ENCODE measurements at places on chromosomes 6 and 20.

- no peak for DNase-seq
These were observed 224.9 kb upstream of the SMLR1 start for GRCh38 chr6:130602151-130602770.

- DNase-seq = peak; percentile 14
These were observed 5.2 kb downstream of the HAO1 start for GRCh38 chr20:7935027-7935551.

DNA sequence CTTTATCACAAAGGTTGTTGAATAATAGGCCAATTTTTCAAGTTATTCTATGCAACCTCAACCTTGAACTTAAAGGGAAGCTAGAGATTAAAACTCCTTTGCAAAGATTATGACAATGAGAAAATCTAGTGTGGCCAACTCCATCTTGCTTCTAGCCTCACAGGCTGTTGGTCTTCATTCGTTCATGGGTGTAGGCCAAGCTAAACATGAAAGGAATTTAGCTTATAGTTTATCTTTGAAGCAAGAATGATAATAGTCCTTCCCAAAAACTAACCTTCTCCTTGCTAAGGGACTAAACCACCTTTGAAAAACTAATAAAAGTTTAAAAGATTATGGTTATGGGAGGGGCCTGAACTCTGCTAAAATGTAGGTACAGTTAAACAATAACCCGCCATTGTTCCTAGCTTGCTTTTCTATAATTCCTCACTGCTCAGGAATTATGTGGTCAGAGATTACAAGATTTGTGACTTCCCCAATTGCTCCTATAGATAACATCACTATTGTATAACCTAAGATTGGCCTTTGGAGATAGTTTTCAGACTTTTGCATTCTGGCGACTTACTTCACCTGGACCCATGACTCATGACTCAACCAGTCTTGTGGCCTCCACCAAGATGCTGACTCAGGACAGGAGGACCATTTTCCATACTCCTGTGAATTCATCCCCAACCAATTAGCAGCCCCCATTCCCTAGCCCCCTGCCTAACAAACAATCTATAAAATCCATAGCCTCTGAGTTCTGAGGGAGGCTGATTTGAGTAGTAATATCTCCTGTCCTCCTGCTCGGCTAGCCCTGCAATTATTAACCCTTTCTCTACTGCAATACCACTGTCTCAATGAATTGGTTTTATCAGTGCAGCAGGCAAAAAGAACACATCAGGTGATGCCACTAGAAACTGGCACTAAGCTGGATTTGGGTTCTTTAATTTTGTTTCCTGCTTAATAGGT is 154.5 kb downstream of the CD83 start:
- no peak for DNase-seq

GRCh38 chr6:129686941-129687627 is 22.9 kb downstream of the ARHGAP18 start:
- DNase-seq = peak; percentile 28

DNA sequence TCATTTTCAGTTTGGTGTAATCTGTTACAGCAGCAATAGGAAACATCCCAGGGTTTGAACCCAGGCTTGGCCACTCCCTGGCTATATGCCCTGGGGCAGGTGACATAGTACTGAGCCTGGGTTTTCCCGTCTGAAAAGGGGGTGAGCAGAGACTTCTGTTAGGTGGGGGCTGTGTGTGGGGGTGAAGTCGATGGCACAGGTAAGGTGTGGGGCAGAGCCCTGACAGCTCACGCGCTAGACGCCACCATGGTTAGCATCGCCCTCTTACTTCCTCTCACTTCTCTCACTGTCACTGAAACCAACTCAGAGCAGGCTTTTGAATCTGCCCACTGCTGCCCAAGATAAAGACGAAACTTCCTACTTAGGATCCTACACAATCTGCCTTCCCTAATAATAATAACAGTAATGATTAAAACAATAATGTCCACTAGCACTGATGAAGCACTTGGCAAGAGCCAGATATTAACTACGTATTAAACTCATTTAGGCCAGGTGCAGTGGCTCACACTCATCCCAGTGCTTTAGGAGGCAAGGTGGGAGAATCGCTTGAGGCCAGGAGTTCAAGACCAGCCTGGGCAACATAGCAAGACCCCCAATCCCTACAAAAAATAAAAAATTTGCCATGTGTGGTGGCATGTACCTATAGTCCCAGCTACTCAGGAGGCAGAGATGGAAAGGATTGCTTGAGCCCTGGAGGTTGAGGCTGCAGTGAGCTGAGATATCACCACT is 117.9 kb upstream of the PTPN1 start:
- DNase-seq = no peak

DNA sequence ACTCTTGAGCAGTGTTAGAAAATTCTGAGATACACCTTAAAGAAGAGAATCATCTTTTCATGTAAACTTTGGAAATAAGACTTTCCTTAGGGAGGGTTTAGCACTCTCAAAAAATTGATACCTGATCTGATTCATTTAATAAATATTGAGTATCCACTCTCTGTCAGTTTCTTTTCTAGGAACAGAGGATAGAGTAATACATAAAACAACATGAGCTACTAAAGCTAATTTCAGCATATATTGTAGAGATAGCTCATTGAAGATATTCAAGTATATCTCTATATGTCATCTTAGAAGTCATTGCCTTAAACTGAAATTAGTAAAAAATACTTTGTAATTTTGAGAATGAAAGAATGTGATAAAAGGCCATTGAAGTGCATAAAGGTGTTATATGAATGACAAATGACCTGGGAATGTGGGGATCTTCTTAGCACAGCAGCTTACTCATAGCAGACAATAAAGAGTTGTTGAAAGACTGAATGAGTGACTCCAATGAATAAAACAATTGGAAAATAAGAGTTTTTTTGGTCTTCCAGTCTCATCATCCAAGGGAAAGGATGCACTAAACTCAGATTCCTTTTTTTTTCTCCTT is 29.2 kb downstream of the RHAG start:
- DNase-seq = no peak

- DNase-seq = no peak
These were observed 35.8 kb upstream of the SHLD1 start for GRCh38 chr20:5714261-5715041.

DNA sequence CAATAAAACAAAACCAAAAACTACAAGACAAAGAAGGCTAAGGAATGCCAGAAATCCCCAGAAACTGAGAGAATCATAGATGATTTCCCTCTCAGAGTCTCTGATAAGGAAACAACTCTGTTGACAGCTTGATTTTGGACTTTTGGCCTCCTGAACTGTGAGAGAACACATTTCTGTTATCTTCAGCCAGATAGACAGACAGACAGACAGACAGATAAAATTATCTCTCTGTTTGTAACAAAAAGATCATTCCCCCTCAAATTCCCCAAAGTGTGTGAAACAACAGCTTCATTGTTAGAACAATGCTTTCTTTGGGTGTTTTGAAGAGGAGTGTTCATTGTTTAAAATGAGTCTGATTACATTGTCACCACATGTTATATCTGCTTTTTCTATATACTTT is 148.2 kb downstream of the BCKDHB start:
- DNase-seq = no peak

DNA sequence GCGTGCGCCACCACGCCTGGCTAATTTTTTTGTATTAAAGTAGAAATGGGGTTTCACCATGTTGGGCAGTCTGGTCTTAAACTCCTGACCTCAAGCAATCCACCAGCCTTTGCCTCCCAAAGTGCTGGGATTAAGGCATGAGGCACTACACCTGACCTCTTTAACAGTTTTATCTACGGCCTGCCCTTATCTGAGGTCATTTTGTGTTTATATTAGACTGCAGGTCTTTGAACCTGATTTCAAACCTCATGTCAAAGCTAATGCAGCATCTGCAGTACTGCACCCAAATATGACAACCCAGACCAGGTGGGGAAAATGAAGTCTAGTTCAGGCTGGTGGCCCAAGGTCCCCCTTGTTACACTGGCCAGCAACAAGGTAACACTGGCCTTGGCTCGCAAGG is 89.3 kb upstream of the ARMC2 start:
- DNase-seq = no peak

- DNase-seq = no peak
These were observed 156.8 kb upstream of the GRIK2 start for GRCh38 chr6:101236709-101237108.

GRCh38 chr6:89487864-89488263 is 54.9 kb downstream of the ANKRD6 start:
- DNase-seq = no peak

DNA sequence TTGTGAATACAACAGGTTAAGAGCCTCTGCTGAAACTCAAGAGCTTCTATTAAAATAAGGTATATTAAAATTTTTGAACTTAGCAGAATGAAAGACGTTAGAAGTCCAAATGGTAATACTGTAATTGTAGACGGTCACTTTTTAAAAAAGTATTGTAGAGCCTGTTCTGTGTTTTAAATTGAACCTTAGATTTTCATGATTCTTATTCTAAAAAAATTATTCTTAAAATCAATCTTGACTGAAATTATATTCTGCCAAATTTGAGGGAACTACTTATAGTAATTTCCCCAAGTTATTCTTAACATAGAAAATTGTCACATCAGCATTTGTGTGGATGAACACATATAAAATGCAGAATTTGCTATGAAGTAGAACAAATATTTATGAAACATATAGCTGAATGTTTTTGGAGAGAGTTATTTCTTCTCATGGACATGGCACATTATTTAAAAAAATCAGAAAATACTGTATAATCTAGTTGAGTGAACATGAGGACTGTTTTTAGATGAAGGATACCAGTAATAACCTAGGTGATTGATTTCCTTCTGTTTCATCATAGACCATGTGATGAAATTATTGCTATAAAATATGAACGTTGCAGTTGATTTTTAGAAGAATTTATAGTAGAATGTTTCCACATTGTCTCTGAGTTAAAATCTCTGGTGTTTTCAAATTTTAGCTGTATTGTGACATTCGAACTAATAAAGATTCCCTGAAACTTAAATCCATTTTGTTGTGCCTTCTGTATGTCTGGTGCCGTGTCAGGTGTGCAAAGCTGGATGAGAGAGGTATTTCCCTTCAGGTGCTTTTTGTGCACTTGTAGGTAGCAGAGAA is 2.8 kb downstream of the TBPL1 start:
- no peak for DNase-seq

DNA sequence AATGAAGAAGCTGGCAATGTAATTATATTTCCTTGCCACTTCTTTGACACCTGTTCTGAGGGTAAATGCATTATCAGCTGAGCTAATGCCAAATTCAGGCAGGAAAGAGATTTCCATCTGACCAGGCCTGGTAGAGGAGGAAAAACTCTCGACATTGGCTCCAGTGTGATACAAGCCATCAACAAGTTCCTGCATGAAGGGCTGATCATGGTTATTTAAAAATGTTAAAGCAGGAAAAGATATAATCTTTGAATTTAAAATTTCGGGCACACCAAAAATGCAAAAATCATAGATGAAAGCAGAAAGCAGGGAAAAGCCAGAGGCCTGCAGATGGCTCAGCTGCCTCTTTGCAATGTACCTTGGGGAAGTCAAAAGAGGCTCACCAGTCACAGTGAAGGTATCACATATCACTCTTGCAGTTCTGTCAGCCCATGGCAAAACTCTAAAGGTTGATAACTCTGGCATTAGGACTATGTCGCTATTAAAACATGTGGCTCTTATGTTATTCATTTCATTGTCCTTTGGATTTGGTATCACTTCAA is 39.1 kb downstream of the LGSN start:
- DNase-seq = no peak

GRCh38 chr20:17757496-17757895 is 57.7 kb downstream of the BANF2 start:
- no peak for DNase-seq

DNA sequence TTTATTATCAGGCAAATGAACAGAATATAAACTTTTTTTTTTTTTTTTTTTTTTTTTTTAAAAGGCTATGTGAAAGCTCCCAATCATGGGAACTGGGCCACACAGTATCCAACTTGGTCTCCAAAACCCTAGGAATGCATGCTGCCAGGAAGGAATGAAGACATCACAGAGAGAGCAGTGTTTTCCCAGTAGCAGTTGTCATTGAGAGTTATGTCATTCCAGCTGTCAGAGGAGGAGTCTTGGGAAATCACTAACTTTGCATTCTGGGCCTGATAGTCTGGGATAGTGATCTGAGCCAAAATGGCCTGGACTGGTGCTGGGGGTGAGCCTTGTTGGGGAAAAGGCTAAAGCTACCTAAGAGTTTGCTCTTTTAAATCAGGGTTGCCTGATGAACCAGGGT is 231.3 kb upstream of the MAP3K7 start:
- no peak for DNase-seq
